ENCODE measurements at places on chromosomes 2 and 18.

DNA sequence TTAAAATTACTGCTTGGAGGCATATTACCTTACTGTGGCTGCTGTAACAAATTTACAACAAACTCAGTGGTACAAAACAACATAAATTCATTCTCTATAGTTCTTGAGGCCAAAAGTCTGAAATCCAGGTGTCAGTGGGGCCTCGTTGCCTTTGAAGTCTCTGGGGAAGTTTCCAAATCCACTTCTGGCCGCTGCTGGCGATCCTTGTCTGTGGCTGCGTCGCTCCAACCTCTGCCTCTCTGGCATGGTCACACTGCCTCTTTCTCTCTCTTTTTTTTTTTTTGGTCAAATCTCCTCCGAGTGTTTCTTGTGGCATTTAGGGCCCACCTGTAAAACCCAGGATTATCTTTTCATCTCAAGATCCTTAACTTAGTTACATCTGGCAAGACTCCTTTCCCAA, 182.8 kb downstream of the ST6GAL2 start:
- DNase-seq, result no peak

- no peak for DNase-seq
Observed at GRCh38 chr2:240646900-240647502, 21.7 kb downstream of the GPR35 start.

- no peak for DNase-seq
Observed at GRCh38 chr2:170190172-170190571, 12.2 kb downstream of the MYO3B start.

- no peak for DNase-seq
Observed at GRCh38 chr18:70663141-70663540, 374.3 kb downstream of the SOCS6 start.

GRCh38 chr18:22348521-22349316, 69.0 kb downstream of the CTAGE1 start:
- no peak for DNase-seq

DNA sequence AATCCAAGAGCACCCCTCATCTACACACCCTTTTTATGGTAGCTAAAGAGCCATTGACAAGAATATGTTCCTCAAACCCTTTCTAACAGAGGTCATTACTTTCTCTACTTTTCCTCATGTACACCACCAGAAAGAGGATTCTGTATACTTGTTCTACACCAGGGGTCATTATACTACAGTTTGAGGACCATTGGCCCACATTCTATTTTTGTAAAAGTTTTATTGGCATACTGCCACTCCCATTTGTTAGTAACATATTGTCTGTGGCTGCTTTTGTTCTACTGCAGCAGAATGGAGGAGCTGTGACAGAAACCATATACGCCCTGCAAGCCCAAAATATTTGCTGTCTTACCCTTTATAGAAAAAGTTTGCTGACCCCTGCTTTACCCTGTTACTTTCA, 14.3 kb downstream of the HTR2B start:
- no peak for DNase-seq

- no peak for DNase-seq
Observed at GRCh38 chr18:31633392-31634330, 42.0 kb downstream of the TTR start.

DNA sequence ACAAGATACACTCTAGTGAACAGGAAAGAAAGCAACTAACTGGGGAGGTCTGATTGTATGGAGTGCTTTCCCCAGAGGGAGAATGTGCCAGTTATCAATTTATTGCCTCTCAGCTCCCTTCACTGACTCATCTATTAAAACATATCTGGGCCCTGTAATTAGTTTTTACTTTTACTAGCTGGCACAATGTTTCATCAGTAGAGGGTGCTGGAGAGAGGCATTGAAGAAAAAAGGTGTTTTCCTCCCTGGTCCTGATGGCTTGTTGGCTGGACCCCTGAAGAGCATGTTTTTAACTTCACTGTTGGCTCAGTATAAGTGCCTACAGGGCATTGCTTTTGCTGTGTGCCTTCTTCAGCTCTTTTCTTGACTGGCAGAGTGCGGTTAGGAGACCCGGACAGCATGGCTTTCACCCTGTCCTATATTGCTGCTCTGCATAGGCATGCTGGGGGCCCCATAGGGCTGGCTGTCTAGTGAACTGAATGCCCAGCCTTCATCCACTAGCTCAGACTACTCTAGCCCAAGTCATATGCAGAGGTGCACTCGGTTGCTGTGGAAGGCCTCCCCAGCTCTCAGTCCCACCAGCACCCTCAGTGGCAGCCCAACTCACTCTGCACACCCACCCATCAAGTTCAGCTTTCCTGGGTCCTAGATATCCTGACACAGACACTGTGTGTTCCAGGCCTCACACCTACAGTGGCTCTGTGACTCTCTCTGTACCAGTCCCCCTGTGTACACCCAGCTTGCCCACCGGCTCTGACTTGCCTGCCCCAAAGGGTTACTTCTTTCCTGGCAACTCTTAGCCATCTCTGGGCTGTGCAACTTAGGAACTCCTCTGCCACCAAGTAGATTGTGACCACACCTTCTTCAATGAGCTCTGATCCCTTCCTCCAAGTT, 62.3 kb upstream of the ACYP2 start:
- DNase-seq, result no peak

DNA sequence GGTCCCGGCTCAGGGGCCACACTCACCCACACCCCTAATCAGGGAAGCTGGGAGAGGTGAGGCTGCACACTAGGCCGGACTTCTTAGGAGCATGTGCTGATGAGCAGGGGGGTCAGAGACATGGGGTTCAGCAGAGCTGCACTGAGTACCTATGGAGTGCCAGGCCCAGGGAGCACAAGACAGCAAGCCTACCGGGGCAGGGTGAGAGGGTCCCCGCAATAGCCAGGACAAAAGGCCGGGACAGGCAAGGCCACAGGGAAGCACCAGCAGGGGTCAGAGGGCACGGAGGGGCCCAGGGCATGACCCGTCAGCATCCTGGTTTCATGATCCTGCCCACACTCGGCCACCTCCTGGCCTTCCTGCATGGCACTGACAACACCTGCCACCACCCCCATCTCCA, 73.5 kb downstream of the TNS1 start:
- no peak for DNase-seq

GRCh38 chr18:61546590-61546989, 213.4 kb downstream of the CDH20 start:
- no peak for DNase-seq

DNA sequence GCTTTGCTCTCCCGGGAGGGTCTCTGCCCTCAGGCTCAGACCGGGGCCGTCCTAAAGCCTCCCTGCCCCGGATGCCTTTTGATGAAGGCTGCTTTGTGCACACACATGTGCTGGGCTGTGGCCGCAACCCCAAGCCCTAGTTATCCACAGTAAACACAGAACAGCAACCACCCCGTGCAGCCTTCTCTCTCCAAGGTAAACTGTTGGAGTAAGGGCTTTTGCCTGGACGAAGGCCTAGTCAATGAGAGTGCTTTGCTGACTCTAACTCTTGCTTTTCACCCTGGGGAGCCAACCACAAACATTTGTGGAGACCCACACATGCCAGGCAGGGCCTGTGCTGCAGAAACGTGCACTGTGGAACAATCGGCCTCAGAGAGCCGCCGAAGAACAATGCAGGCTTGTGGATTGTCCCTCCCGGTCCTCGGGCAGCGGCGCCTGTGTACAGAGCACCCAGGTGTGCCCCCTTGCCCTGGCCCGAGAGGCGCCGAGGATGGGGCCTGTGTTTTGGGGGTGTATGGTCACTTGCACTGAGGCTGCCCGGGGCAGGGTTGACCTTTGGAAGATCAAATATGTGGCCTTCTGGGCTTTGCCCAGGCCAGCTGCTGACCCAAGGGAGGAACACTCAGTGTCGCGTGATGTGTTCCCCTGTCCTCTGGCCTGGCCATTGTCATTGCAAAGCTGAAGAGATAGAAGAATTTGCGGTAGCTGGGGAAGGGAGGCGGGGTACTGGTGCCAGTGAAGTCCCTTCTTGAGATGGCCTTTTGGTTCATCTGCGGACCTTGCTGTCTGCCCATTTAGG, 37.0 kb downstream of the CTIF start:
- DNase-seq, result no peak

DNA sequence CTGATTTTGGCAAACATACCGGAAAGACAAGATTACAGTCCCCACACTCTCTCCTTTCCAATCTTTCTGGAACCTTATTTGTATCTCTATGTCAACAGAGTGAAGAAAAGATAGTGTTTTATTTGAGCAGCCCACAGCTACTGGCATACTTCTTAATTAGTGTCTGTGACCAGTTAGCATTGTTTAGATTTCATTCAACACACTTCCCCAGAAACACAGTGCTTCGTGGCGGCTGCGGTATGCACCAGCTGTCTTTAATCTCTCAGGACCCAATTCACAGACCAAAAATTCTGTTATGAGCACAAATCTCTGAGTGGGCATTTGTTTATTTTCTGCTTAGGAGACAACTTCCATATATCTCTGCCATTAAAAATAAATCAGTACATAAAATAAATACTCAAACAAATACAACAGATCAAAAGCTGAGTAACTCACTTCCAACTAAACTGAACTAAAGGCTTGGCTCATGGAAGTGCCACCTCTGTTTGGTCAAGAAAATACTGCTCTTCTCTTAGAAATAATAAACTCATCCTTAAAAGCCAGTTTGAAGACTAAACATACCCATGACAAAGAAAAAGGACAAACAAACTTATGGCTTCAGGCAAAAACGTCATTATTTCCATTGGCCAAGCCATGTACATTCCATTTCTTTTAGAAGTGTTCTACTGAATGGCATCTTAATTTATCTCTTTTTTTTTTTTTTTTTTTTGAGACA, 392.4 kb downstream of the TXNL1 start:
- DNase-seq, result no peak

- no peak for DNase-seq
Observed at GRCh38 chr2:207704078-207704477, 7.4 kb upstream of the CCNYL1 start.

- no peak for DNase-seq
Observed at GRCh38 chr18:36297417-36298125, at the start of gene FHOD3. Gene FHOD3, plus strand, starts transcription at chr18:36297713. Its CDS starts 123 bp downstream, at chr18:36297836.

- no peak for DNase-seq
Observed at GRCh38 chr2:211503856-211504255, 947.5 kb downstream of the CPS1 start.

DNA sequence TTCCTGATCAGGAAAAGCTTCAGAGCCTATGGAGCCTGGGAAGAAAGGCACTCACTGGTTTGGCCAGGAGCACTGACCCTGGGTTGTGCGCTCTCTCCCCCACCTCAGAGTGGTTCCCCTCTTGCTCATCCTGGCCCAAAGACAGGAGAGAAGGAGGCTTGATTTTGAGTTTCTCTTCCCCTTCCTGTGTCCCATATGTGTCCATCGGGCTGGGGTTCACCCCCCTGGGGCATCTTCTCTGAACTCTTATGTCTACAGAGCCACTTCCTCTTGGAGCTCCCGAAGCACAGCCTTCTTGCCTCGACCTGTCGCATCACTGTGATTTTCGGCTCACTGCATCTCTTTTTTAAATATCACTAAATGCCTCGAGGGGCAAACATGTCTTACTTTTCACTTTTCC, 692.3 kb downstream of the RNF144A start:
- no peak for DNase-seq

- no peak for DNase-seq
Observed at GRCh38 chr2:190809876-190810525, 70.6 kb upstream of the GLS start.

DNA sequence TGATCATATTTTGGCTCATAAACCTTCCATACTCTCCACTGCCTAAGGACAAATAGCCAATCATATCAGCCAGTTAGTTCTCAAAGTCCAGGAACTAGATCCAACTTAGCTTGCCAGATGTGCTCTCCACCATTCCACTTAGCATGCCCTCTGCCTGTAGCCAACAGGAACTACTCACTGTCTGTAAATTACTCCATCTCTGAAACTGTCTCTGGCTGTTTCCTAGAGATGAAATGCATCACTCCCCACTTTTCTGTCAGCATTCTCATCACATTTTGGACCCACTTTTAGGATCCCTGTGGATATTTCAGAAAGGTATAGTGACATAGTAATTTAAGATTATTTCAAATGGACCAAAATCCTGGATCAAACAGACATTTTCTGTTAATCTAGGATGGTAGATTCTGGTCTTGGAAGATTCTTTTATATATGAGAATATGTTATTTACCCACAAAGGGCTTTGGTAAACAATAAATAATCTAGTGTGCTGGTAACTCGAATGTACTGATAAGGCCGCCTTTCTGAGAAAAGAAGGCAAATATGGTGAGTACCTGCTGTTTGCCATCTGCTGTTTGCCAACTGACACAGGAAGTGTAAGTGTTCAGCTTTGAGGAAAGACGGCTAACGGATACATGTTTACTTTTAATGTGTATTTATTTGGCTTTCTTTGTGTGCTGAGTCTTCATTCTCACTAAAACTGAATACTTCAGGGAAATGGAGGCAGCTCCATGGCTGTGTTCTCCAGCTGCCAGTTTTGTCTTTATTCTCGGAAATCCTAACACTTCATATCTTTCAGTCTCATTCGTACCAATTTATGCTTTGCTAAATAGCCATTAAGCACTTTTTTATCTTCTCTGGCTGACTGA, 79.5 kb downstream of the EVA1A start:
- DNase-seq, result no peak

DNA sequence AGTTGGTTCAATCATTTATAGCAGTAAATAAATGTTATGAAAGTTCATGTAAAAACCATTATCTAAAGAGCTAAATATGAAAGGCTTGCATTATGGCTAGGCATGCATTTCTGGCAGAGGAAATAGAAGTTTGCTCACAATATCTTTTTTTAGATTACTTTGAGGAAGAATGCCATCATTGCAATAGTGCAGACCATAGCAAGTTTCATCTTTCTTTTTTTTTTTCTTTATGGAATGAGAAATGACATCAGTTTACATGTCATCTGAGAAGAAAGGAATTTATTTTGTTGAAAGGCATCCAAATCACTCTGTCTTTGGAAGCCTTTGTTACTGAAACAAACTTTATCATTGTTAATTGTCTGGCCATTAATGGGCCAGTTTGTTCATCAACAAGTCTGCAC, 74.5 kb upstream of the NCKAP5 start:
- no peak for DNase-seq

DNA sequence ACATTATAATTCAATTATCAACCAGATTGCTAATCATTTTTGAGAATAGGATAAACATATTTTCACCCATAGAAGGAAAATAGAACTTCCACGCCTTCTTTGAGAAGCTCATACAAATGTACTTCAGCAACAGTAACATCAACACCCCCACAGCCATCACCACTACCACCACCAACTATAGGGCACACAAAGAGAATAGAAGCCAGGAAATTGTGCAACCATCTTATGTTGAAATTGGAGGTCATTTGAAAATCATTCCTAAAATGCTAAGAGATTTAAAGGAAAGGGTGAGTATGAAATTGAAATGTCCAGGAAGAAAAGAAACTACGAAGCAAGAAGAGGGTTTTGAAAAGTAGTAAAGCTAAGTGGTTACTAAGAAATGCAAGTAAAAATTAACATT, 563.4 kb downstream of the ZNF804A start:
- DNase-seq, result no peak

DNA sequence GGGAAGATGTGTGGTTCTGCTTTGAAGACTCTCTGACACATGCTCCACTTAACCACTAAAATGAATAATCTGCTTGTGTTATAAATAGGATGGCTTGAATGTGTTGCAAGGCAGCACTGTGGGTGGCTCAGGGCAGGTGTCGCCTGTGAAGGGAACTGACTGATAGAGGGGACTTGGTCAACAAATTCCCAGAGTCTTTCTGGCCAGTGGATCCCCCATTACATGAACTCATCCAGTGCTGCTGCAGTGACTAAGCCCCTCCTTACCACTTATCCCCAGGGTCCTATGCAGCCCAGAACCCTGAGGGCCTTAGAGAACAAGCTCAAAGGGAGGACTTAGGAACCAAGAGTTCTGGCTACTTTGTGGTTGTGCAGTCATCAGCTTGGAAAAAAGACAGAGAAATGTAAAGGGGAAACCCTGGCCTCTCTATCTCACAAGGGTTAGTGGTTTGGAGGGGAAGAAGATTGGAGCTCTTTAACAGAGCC, 226.2 kb upstream of the TNP1 start:
- no peak for DNase-seq
